ENCODE measurements at places on chromosomes 2 and 18.

DNA sequence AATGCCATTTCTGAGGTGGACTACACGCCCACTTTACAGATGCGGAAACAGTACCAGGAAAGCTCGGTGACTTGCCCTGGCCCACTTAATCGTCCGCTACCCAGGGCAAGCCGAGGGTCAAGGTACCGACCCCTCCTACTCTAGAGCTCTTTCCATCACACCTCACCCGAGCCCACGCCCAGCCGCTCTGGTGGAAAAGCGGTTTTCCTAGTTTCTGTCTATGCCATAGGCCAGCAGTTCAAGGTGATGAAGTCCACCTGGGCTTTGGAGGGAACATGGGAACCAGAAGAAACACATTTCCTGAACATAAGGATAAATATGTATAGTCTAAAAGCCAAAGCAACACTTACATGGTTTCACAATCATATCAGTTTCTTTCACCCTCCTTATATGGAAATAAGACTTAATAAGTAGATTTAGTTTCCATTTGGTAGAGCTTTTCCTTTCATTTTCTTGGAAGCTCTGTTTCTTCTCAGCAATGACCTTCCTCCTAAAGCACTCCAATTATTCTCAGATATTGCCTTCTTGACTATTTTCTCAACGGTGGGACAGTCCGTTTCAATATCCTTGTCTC, 567 bp downstream of the VWA3B start:
- no peak for DNase-seq

GRCh38 chr18:23752796-23753195, 63.5 kb downstream of the LAMA3 start:
- no peak for DNase-seq

DNA sequence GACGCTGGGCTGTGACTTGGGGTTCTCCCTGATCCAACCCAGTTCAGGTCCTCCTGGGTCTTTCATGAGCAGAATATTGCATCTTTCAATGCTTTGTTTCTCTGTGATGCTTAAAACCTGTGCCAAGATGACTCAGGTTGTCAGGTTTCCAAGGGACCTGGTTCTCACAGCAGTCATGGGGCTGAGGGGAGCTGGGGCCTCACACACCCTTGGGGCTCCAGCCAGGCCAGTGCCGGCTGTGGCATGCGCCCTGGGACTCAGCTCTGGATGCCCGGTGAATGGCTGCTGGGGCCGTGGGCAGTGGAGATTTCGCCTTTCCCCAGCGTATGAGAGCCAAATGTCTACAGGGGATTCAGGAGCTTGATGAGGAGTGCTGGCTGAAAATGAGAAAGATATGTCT, 29.6 kb downstream of the EDAR start:
- DNase-seq: no peak

DNA sequence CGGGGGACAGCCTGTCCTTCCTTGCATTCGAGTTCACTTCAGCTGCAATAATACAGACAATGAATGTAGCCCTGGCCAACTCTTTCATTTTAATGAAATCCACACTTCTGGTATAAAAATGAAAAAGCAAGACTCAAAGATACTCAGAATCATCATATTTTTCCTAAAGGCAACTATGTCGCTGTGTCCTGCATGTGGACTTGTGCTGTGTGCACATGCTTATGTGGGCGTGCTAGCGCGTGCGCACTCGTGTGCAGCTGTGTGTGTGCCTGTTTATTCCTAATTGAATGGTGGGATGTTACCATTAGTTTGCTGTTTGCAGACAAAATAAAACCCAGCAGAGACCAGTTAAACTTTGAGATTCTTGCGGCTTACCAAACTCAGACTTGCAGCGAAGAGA, 49.6 kb downstream of the SMIM21 start:
- no peak for DNase-seq

DNA sequence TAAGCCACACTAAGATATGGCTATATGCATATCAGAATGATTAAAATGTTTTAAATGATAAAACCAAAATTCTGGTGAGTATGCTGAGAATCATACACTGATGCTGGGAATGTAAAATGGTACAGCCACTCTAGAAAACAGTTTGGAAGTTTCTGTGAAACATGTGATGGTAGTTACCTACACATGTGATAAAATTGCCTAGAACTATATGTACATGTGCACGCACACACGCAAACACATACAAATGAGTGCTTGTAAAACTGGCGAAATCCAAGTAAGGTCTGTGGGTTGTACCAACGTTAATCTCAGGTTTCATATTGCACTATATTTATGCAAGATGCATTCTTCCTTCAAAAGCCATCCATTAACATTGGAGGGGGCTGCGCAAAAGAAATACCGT, 195.0 kb upstream of the RAB6C start:
- no peak for DNase-seq

DNA sequence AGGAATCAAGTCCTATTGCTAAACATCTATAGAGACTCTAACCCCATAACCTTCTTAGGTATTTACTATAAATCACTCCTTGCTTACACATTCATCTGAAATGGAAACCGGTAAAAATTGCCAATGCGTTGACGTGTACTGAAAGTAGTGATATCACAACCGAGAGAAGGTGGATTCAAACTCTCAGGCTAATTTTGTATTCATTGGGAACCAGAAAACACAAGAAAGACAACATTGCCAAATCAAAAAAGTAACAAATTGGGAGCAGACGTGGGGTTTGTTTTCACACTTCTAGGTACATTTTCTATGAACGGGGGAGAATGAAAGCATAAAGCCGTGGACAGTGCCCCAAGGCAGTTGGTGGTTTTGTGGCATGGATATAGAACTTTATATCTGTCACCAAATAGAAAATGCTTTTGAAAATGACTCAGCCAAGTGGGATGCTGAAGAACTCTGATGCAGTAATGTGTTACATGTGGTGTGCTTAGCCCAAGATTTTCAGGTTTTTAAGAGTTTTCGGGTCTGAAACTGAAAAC, 155.1 kb upstream of the RASGRP3 start:
- DNase-seq: peak; percentile 43

DNA sequence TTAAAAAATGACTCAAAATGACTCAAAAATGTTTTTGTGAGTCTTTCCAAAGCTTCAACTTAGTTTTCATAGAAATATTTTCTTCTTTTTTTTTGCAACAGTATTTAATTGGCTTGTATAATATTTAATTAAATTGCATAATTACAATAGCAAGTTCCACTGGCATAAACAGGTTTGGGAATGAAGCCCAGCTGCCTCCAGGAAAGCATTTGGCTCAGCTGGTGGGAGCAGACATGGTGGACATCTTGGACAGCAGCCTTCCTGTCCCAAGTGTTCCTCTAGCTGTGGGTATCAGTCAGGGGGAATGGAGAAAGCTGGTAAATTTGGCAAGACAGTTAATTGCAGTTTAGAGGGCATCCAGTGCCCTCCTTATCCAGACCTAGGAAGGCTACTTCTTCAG, 213.4 kb downstream of the ZBTB7C start:
- DNase-seq: no peak

GRCh38 chr2:165105926-165106325, 97.9 kb downstream of the SCN3A start:
- peak; percentile 4 for DNase-seq

DNA sequence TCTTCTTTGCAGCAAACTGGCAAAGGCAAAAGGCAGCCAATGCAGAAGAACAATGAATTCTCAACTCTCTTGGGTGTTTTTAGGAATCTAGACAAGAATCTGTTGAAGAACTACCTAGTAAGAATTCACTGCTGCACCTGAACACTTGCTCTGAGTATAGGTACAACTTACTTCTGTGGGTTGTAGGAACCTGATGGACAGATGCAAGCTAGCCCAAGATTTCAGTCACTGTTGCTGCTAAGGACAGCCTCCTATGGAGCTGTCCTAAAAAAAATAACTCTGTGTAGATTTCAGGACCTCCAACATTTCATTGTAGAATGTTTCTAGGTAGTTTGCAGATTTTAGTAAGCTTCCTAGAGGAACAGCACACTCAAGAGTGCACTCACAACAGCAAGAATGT, 363.5 kb downstream of the CBLN2 start:
- DNase-seq: no peak

GRCh38 chr18:67144329-67144728, 372.2 kb downstream of the DSEL start:
- no peak for DNase-seq

- DNase-seq: no peak
These were observed 96.0 kb downstream of the PLB1 start for GRCh38 chr2:28591711-28592335.

DNA sequence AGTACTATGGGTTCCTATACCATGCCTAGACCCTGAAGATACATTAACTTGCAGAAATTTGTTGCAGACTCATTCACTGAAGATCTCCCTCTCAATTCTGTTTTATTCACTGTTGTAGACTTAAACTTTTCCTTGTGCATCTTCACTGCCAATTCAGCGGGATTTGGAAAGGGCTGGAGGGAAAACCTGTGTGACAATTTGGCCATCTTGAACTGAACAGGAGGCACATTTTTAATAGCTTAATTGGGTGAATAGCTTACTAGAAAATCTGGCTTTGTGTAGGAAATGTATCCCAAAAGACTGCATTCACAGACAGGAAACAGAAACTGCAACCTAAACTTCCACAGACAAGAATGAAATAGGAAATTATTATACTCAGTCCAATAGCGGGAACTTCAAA, 512.3 kb downstream of the XIRP2 start:
- no peak for DNase-seq

- peak; percentile 2 for DNase-seq
These were observed 3.5 kb upstream of the CD226 start for GRCh38 chr18:69951182-69951581.

DNA sequence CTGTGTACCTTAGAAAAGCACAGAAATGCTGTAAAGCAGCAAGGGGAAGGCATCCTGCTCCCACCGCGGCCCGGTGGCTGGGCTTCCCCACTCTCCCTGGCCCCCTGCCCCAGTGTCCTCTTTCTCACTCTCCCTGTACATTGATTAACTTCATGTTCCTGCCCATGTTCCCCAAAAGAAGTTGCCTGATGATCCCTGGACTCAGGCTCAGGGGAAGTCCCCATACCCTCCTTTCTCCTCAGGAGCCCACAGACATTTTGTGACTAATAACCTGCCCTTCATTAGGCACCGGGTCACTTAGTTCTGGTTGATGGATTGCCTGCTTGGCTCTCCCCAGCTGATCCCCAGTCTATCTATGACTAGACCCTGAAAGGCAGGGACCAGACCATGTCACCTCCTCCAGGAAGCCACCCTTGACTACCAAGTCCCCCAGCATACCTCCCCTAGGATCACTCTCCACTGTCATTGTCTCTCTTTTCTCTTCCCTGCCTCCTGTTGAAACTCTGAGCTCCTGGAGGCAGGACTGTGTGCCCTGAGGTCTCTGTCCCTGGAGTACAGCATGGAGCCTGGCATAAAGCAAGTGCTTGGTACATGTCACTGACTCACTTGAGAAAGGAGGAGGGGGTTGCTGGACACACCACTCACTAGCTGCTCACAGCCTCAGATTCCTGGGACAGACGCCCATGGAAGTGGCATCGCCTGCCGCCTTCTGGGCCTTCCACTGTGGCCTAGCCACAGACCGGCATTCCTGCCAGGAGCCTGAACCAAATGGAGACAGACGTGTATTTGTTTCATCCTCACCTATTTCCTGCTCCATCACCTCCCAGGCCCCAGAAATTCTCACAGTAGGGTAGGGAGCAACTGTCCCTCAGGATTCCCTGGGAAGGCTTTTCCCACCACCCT, 13.5 kb downstream of the MALL start:
- DNase-seq: peak; percentile 50

DNA sequence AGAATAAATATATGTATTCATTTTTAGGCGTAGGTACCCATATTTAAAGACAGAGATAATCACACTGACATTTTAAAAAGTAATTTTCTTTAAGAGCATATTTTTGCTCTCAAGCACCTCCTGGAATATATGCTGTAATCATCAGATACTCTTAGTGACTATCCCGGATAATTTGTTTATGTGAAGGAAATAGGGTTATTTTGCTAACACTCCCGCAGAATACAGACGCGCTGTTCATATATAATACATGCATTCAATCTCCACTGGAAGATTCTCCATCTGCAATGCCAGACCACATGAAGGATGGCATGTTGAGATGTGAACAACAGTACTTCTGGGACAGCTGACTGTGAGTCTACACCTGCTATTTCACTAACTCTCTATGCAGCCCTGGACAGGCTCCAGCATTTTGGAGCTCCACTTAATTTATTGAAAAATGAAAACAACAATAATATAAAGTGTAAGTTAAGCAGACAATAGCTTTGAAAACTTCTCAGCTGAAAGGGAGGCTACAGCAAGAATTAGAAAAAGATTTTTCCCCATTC, 430.6 kb downstream of the TMX3 start:
- no peak for DNase-seq

GRCh38 chr2:25310709-25310964, 31.1 kb downstream of the DNMT3A start:
- no peak for DNase-seq

DNA sequence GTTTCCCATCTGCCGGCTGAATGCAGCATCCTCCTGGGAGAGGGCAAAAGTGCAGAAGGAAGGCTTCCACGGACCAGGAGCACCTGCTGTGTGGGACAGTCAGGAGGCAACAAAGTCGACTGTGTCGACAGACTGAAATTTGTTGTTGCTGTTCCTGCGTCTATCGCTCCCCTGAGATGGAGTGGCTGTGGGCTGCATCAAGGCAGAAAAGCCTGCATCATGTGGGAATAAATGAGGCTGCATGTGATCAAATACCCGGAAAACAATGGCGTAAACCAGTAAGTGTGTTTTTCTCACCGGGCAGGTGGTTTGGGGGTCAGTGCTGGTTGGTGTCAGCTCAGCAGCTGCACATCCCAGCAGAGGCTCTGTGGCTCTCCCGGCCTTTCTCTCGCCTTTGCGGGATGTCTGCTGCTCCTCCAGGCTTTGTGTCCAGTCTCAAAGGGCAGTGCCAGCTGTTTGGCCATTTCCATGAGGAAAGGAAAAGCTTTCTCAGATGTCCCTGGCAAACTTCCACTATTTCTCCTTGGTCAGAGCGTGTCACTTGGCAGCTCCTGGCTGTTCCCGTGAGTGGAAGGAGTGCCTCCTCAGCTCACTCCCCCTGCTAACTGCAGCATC, 262.4 kb downstream of the NDUFA10 start:
- no peak for DNase-seq

DNA sequence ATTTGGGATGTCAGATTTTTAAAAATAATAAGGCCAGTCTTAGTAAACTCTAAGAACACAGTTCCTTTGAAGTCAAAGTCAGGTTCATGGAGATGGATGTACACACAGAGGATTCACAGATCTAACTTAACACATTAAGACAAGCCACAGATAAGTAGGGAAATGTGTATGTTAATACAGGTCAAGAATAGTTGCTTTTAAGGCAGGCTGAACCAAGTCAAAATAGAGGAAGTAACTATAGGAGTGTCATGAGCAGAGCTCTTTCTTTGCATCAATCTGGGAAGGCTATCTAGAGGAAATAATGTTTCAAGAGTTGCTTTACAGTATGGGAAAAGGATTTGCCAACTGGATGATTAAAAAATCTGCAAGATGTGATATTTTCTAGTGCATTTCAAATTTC, 128.0 kb upstream of the FBXO11 start:
- no peak for DNase-seq
